Activated CD4-positive, alpha-beta T cell treated with anti-CD3 and anti-CD28 coated beads, Interleukin-2, amount 50 U/mL, for 24 hours (primary cell): ENCODE measurements at places on chromosomes 1 and 21.

DNA sequence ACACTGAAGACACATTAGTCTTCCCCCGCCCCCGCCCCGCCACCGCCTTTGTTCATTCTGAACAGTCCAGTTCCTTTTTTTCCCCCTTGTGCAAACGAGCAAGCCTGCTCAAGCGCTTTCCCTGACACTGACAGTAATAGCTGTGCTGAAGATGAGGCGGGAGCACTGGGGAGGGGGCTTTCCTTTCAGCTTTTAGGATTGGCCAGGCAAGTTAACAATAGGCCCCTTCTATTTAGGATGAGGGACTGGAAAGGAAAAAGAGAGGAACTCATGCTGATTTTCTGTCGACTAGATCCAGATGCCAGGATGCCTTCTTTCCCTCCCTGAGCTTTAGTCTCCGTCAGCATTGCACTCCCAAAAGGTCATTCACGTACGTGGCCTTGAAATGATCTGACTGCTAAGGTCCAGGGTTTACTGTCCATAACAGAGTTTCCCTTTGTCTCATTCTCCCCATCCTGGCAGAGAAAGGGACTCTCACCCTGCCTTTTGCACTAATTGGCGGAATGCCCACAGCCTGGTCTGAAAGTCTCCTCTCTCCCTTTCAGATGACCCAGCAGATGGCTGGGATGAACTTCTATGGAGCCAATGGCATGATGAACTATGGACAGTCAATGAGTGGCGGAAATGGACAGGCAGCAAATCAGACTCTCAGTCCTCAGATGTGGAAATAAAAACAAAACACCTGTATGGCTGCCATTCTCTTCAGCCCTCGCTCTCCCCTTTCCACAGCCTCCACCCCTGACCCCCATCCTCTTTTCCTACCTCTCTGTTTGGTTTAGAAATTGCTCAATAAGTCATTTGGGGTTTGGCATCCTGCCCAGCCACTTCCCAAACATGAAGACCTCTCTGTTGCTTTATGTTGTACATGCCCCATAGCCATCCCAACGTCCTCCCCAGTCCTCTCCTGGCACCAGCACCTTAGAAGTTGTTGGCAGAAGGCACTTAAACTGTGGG is 28.6 kb upstream of the ZFP69B start:
- no peak for DNase-seq

DNA sequence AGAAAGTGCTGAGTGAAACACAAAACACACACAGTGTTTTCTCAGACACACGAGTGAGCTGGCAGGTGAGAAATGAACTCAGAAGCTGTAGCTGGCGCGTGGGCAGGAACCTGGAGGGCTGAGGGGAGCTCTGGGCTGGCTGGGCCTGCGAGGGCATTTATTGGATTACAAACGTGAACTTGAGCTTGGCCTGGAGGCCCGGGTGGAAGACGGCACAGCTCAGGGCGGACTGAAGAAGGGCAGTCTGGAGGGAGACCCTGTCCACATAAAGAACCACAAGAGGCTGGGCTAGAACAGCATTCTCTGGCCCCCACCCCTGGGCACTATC is 52.1 kb upstream of the ADARB1 start:
- DNase-seq = no peak

DNA sequence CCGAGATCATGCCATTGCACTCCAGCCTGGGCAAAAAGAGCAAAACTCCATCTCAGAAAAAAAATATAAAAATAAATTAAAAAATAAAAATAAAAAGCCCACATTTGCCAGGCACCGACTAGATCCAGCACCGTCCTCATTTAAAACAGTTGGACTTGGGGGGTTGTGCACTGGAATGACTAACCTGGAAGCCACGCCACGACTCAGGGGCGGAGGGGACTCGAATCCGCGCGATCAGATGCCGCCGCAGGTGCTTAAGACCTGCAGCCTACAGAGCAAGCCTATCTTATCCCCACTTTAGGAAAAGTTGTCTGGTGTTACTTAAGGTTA is 38.5 kb downstream of the ZBTB8OS start:
- no peak for DNase-seq

DNA sequence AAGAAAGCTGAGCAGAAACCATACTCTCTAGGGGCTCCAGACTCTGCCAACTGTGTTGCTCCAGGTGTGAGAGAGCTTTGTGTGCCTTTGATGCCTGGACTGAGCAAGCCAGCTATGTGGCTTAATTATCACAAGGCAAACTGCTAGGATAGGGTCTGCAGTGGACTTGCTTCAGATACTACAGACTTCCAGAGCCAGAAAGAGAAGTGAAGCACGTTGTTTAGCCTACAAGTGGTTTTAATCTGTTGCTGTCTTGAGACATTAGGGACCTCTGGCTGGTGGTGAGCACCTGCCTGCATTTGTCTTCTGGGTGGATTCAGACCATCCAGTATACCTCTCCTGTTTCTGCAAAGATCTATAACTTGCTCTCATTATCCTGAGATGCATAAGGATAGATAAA is 353.4 kb upstream of the PLXNA2 start:
- no peak for DNase-seq
